ENCODE measurements at places on chromosomes 1 and 21.

- DNase-seq = no peak
Observed at GRCh38 chr1:221449801-221450470, 292.0 kb downstream of the DUSP10 start.

GRCh38 chr1:167206166-167206835 is 14.4 kb upstream of the POU2F1 start:
- DNase-seq = no peak

GRCh38 chr1:47569681-47570470 is 132.0 kb downstream of the FOXD2 start:
- DNase-seq = peak; percentile 79

- no peak for DNase-seq
Observed at GRCh38 chr1:12450090-12450755, 167.8 kb downstream of the DHRS3 start.

DNA sequence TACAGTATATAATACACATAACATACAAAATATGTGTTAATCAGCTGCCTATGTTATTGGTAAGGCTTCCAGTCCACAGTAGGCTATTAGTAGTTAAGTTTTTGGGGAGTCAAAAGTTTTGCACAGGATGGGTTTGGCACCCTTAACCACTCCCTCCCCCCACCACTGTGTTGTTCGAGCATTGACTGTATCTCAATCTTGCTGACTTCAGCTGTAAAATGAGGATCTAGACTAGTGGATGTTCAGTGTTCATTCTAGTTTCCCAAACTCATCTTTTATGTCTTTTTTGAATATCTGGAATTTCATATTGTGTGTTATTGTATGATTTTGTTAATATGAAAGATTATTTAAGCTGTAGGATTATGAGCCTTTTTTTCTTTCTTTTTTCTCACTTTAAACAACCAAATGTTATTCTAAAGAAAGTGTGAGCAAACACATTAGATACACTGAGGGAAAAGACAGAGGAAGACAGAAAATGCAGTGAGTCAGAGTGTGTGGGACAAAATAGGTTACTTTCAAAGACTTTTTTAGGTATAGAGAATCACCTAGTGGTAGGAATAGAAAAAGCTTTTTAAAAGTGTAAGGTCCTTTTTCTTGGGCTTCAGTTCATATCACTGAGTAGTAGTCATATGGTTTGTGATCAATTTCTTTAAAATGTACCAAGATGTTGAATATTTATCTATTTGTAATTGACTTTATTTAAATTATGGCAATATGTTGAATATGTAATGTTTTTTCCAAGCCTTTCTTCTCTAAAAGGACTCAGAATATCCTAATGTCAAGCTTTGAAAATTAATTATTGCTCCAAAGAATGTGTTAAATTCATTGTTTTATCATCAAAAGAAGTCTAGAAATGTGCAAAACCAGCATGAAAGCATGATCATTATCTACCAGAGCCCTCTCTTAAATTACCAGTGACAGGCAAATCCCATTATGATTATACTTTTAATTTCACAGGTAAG is 17.9 kb upstream of the CENPF start:
- no peak for DNase-seq

Data from adrenal gland (tissue), 19 donors.